ENCODE measurements at places on chromosomes 3 and 15.

GRCh38 chr3:45123030-45123429 is 23.1 kb downstream of the CDCP1 start:
- no peak for DNase-seq

- DNase-seq: no peak
These were observed 350.6 kb upstream of the IL12A start for GRCh38 chr3:159637883-159638542.

DNA sequence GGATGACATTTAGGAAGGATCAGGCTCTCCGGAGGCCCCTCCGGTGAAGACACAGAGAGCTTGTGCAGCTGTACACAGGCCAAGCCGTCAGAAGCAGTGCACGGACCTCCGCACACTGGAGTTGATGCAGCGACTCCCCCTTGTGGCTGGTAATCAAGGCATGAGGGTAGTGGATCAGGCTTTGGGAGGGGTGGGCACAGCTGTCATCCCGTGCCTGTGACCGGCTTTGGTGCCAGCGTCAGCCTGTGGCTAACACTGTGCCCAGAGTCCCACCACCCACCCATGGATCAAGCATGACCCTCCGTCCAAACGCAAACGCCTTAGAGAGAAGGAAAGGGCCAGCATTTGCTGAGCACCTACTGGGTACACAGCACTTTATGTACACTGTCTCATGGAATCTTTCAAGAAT is 8.2 kb upstream of the GRIP2 start:
- DNase-seq: peak; percentile 56

- DNase-seq: no peak
These were observed 32.4 kb upstream of the MYO1E start for GRCh38 chr15:59405079-59405478.

DNA sequence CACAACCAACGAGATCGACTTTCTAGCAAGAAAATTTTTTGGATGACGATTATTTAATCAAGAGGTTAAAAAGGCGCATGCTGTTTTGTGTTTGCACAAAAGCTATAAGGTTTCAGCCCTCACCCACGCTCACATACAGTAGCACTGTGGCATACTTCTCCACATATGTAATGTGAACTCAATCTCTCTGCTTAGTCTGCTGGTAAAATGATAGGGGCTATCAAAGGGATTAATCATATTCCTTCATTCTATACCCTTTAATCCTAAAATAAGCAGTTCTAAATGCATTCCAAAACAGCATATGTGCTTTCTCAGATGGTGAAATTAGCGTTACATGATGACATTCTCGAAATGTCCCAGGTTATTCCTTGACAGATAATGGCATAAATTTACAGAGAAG is 196.9 kb upstream of the PRICKLE2 start:
- DNase-seq: no peak

GRCh38 chr3:117887031-117887430 is 1147.6 kb downstream of the IGSF11 start:
- DNase-seq: no peak

DNA sequence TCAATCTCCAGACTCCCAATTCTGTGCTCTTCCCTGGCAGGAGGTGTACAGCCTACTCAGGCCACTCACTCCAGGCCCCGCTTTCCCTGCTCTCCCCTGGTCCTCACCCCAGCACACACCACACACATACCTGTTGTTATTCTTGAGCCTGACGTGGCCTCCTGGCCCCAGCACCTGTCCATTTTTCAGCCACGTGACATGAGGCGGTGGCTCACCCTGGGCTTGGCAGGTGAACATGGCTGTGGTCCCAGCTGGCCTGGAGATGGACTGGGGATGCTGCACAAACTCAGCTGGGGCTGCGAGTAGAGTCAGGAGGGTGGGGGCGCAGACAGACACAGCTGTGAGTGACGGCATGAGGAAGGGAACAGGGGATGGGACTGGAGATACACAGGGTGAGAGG is 27.3 kb downstream of the RNU5B-1 start:
- no peak for DNase-seq

GRCh38 chr3:180036092-180036670 is 556 bp downstream of the PEX5L start:
- DNase-seq: no peak

DNA sequence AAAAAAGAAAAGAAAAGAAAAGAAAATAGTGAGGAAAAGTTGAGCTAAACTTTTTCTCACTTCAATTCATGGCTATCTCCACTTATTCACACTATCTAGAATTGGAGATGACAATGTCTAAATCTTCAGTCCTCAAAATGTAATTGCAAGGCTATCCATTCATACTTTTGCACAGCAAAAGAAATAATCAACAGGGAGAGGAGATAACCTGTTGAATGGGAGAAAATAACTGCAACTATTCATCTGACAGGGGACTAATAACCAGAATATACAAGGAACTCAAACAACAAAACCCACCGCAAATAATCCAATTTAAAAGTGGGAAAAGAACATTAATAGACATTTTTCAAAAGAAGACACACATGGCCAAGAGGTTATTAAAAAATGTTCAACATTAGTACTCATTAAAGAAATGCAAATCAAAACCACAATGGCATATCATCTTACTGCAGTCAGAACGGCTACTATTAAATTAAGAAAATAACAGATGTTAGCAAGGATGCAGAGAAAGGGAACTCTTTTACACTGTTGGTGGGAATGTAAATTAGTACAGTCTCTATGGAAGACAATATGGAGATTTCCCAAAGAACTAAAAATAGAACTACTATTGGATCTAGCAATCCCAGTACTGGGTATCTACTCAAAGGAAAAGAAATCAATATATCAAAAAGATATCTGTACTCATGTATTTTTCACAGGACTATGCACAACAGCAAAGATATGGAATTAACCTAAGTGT is 73.5 kb upstream of the PPIB start:
- no peak for DNase-seq

DNA sequence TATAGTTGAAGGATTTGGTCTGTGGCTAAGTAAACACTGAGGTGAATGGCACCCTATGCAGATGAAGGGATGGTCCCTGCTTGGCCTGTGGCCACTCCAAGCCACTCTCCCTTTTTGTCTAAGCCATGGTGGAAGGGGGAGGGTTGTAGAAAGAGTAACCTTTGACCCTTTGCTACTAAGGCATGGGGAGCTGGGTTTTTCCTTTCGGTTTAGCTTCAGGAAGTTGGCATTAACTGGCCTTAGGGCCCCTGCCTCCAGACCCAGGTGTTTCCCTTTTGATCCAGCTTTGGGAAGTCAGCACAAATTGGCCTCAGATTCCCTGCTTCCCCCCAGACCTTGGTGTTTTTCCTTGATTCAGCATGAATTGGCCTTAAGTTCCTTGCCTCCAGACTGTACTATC is 49.5 kb downstream of the EFCAB12 start:
- DNase-seq: no peak

- DNase-seq: no peak
These were observed 1166.5 kb downstream of the ROBO1 start for GRCh38 chr3:78601249-78601648.

DNA sequence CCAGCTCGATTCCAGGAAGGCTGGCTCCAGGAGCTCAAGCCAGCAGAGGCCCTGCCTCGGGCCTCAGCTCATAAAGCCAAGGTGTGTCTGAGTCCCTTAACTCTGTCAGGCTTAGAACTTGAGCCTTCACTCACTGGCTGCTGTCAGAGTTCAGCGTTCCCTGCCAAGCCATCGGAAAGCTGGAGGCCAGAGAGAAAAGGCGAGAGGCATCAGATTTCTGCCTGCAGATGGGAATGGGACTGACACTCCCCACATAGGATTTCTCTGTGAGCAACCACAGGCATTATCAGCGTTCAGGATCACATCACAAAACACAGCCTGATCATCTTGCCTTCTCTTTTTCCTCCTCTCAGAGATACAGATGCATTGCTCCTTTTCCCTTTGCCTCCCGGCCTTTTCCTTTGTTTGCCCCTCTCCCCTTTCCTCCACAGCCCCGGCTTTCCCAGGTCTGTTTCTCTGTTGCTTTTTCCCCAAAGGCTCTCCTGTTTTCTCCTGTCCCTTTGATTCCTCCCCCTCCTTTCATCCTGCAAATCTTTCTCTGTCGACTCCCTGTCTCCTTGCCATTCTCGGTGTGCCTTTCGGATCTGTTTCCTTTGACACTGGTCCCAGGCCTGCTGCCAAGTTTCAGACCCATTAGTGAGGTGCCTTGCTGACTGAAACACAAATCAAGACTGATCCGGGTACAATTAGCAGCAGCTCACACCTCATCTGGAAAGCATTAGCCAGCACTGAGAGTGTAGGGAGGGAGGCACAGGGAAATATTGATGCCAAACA is 44.5 kb upstream of the BOC start:
- no peak for DNase-seq

GRCh38 chr3:14403619-14404155 is 1.3 kb downstream of the SLC6A6 start:
- no peak for DNase-seq

GRCh38 chr15:70765504-70766281 is 2.3 kb upstream of the UACA start:
- DNase-seq: no peak

- no peak for DNase-seq
These were observed 230.8 kb downstream of the FEZF2 start for GRCh38 chr3:62142331-62143085.

- no peak for DNase-seq
These were observed 1072.0 kb downstream of the NSUN3 start for GRCh38 chr3:95134693-95135413.

- peak; percentile 74 for DNase-seq
These were observed 24.7 kb downstream of the LOXL1 start for GRCh38 chr15:73950831-73951561.

DNA sequence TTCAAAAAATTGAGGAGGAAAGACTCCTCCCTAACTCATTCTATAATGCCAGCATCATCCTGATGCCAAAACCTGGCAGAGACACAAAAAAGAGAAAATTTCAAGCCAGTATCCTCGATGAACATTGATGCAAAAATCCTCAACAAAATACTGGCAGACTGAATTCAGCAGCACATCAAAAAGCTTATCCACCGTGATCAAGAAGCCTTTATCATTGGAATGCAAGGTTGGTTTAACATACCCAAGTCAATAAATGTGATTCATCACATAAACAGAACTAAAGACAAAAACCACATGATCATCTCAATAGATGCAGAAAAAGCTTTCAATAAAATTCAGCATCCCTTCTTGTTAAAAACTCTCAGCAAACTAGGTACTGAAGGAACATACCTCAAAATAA is 24.2 kb upstream of the CAPN3 start:
- no peak for DNase-seq

- DNase-seq: no peak
These were observed 3.2 kb upstream of the GBE1 start for GRCh38 chr3:81764665-81765064.

DNA sequence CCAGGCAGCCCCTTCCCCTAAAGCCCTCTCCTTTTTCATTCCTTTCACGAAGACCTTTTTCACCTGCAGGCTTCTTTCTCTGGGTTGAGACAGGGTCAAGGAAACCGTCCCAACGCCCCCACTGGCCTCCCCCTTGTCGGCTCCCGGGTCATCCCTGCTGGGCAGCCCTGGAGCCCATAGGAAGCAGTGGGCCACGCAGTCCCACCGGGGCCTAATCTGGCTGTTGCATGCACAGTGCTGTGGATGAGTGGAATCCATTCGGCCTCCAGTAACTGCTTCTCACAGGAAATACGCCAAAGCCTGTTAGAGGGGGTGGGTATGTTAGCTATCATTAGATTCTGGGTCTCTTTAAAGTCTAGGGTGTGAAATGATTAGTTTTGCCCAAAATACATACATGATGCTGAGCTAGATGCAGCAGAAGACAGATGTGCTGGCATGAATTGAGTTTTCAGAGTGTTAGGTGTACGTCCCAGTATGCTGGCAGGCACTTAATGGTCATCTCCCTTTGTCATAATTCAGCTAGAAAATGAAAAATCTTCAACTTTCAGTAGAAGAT is 16.6 kb downstream of the LYSMD4 start:
- no peak for DNase-seq

DNA sequence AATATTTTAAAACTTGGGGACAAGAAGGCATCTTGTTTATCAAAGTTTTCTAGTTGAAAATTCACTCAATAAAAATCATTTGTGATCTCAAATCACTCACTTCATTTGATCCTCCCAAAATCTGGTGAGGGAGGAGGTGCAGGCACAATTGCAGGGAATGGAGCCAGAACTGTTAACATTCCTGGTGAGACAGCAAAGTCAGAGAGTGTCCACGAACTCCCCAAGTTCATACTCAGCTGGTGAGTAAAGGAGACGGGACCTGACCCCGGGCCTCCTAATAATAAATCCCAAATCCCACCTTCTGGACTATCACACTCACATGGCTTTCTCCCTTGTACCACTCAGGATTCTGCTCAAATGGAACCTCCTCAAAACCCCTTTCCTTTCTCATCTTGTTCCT is 252.3 kb upstream of the LRTM1 start:
- no peak for DNase-seq

GRCh38 chr3:14188041-14188754 is 9.6 kb downstream of the LSM3 start:
- DNase-seq: no peak

DNA sequence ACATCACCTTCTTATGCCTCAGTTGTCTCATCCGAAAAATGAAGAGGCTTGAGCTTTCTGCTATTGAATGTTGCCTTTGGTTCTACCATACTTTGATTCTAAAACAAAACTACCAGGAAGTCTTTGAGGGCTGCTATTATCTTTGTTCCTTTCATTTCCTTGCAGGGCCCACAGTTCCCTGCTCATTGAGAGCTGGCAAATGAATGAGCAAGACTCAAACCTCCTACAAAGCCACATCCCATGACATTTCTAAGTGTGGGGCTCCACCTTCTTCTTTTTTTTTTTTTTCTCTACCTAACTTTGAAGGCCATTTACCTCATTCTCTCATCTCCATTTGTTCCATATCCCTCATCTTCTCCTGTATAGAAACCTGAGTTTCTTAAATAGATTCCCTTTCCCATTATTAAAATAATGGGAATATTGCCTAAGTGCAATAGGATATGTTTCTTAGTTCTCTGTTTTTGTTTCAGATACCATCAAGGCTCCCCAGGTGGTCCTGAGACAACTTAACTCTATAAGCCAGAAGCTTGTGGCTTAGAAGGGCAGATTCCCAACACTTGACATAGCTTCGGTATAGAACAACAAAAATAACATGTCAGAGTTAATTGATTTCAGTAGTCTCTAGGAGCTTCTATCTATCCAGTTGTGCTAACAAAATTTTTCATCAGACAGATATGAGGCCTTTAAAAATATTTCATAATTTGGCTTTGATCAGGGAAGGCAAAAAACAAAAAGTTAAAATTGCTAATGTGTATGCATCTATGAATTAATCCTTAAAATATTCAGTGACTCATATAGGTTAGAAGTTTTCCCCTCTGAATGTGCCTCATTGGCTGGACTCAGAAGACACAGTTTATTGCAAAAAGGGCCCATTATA is 951.6 kb downstream of the TUSC7 start:
- DNase-seq: no peak

DNA sequence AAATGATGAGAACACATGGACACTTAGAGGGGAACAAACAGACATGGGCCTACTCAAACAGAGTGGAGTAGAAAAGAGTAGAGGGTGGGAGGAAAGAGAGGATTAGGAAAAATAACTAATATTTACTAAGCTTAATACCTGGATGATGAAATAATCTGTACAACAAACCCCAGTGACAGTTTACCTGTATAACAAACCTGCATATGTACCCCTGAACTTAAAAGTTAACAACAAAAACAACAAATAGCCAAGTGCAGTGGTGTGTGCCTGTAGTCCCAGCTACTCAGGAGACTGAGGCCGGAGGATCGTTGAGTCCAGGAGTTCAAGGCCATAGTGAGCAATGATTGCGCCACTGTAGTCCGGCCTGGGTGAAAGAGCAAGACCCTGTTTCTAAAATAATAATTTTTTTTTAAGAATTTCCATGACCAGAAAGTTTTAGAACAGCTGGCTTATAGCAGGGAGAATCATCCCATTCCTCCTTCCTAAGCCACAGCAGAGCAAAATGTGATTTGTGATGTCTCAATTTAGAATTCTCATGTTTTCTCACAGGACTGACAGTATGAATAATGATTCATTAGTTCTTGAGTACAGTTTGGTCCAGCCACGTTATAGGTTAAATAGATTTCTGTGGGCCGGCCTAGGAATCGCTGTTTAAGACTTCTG is 150.0 kb downstream of the ZNF609 start:
- no peak for DNase-seq
